GM12878 (cell line): ENCODE measurements at places on chromosomes 11 and 22. TPM values are rescaled to one million over a fixed set of nuclear protein-coding genes. Genes with fewer than 3 reads are reported as not detected.

The OR2D2 gene
- total RNA-seq: not detected in 2 replicates

The EHF gene
- 0.16 and 0.33 TPM in 2 replicates for total RNA-seq

The HBE1 gene
- 0.82 and 2.7 TPM in 2 replicates for total RNA-seq

- DNase-seq: no peak
Measured at GRCh38 chr11:34397120-34397519, 39.3 kb upstream of the ABTB2 start.

GRCh38 chr22:49415151-49415951 is 412.3 kb downstream of the BRD1 start:
- no peak for DNase-seq

The PGA3 gene
- not detected in 2 replicates for total RNA-seq

DNA sequence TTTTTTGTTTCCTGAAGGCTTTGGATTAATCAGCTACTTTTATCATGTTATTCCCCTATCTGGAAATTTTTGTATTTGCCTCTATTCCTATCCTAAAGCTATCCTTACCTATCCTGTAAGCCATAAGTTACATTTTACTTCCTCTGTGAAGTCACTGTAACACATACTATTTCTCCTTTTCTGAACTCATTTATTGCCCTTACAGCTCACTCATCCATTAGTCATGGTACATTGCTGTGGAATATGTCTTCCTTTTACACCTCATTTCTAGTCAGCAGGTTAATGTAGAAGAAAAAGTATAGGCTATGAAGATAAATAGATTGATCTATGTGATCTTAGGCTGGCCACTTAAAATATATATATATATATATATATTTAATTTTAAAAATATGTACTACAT is 28.0 kb downstream of the SWAP70 start:
- DNase-seq: no peak

- no peak for DNase-seq
Measured at GRCh38 chr11:99325847-99326246, 305.1 kb downstream of the CNTN5 start.

DNA sequence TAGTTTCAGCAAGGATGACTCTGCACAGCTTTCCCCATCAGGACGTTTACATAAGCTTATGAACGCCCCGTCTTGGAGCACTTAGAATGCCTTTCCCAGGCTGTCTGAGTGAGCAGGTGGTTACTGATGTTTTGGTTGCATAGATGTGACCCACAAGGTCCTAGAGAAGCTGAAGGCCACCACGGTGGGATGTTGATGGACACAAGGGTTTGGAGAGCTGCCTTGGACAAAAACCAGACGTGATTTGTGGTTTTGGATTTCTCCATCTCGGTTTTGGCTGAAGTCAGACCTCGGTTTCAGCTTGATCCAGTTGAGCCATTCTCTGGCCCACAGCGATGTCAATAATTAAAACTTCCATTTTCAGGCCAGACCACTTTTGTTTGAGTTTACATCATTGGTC is 151.9 kb downstream of the LDLRAD3 start:
- no peak for DNase-seq

GRCh38 chr22:35558031-35558430 is 17.4 kb downstream of the RASD2 start:
- no peak for DNase-seq

The ASPHD2 gene
- total RNA-seq: 10.6 TPM in 2 replicates

The POU2AF2 gene
- not detected in 2 replicates for total RNA-seq

DNA sequence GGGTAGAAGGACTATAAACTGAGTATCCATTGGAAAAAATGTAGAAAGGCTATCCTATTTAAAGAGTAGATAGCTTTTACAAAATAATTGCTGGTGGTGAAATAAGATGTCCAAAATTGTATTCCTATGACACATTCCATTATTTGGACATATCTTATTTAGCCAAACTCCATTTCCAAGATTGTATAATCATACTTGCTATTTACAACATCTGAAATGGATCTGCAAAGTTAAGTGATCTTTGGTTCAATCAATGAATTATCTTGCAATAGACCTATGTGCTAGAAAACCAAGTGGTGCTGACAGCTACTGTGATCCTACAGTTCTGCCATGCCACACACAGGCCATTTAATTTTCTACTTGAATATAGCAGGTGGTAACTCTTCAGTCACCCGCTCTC is 11.0 kb upstream of the BLID start:
- DNase-seq: no peak

The GNAZ gene
- 0.51 and 0.96 TPM in 2 replicates for total RNA-seq

The PNPLA5 gene
- not detected in 2 replicates for total RNA-seq

DNA sequence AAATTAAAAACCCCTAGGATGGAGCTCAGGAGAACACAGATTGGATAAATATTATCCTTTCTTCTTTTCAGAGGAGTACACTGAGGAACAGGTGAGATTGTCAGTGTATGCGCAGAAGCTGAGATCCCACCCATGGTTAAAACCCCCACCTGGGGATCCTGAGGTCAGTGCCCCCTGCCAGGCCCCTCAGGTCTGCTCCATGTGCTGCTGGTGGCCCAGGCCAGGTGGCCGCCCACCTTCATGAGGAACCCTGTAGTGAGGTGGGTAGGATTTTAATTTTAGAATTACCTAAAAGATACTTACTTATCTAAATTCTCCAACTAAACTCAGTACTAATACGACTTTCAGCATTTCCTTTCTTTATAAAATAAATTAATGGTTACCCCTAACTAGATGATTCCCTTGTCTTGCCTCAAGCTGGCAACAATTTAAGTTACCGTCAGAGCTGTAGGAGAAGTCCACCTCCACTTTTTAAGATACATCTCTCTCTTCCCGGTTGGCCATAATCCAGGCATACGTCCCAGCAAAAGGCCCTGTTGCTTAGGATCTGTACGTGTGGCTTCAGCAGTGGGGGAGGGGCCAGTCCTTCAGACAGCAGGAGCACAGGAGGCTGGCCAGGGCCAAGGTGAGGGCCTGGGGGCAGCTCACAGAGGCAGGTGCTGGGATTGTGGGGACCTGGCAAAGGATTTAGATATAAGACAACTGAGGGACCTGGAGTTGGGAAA is 61.5 kb upstream of the PITPNB start:
- DNase-seq: no peak

DNA sequence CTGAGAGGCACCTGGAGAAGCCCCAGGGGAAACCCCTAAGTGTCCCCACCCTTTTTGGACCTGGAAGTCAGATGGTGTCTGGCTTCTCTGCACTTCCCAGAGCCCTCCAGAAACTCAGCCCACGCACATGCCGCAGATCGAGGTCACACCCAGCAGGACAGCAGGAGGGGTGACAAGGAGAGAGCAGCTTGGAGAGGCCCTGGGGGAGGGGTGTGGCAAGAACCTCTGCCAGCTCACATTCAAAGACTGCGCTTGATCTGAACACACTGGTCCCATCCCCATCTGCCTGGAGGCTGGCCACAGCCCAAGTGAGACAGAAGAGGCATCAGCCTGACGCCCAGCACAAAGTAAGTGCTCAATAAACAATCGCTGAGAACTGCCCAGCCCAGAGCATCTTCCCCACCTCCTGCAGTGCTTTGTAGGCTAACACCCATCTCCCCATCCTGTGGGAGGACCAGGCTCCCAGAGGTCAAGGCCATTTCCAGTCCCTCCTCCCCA is 21.4 kb downstream of the TMPRSS6 start:
- no peak for DNase-seq

GRCh38 chr22:22834783-22835182 is 52.8 kb upstream of the IGLL5 start:
- DNase-seq: no peak

GRCh38 chr11:34411111-34411510 is 27.6 kb upstream of the CAT start:
- no peak for DNase-seq

The RGL4 gene
- 1.7 TPM in 2 replicates for total RNA-seq
